ENCODE measurements at places on chromosomes 3 and 15. TPM values are rescaled to one million over a fixed set of nuclear protein-coding genes. Genes with fewer than 3 reads are reported as not detected.

DNA sequence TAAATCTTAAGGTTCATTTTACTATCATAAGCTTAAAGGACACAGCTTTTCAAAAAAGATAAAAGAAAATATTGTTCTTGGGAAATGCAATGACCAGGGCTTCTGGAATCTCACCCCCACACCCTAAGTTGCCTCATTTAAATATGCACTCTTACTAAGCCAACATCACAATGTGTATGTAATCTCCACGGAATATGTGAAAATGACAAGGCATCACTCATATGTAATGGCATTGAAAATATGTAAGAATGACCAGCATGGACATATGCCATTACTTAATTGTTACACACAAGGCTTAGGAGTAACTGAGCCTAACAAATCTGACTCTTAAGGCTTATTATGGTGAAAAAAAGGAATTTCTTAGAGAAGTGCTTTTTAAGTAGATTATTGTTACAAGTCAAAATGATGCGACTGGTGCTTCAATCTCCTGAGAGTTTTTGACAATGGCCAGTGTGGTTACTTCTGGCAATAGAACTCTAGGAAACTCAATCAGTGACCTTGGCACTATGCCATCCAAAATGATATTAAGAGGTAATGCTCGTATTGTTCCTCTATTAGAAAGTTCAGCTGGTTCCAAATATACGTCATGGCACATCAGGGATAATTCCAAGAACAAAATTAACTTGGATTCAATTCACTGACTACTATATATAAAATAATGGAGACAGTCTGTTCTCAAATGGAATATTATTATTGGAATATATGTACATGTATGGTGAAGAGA is 290.0 kb upstream of the PLSCR5 start:
- no peak for DNase-seq

DNA sequence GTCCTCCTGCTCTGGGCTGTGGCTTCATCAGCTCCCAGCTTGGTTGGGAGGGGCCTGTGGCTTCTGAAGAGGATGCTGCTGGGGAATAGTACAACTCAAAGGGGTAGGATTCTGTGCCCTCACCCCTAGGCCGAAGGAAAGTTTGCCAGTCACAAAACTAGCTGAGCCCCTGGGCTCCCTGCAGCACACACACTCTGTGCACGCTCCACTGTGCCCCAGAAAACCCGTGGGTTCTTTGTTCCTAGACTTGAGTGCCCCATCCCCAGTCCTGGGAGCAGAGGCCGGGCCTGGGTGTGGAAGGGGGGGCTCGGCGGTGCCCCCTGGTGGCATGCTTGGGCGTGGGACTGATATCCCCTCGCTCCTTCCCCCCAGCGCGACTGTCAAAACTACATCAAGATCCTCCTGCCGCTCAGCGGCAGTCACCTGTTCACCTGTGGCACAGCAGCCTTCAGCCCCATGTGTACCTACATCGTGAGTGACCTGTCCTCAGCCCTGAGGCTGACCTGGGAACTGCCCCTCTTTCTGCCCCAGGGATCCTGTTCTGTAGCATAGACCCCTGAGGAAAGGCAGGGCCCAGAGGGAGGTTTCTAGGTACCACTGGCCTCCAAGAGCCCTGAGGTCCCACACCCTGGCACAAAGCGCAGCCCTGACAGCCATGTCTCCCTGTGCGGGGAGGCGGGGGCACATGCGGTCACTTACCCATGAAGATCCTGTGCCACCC is 14.2 kb downstream of the CIB1 start:
- DNase-seq, result peak; percentile 67

- DNase-seq, result no peak
These were observed 72.9 kb downstream of the DAPK2 start for GRCh38 chr15:63973212-63974009.

GRCh38 chr3:3189102-3189727 is 9.7 kb upstream of the CRBN start:
- no peak for DNase-seq

DNA sequence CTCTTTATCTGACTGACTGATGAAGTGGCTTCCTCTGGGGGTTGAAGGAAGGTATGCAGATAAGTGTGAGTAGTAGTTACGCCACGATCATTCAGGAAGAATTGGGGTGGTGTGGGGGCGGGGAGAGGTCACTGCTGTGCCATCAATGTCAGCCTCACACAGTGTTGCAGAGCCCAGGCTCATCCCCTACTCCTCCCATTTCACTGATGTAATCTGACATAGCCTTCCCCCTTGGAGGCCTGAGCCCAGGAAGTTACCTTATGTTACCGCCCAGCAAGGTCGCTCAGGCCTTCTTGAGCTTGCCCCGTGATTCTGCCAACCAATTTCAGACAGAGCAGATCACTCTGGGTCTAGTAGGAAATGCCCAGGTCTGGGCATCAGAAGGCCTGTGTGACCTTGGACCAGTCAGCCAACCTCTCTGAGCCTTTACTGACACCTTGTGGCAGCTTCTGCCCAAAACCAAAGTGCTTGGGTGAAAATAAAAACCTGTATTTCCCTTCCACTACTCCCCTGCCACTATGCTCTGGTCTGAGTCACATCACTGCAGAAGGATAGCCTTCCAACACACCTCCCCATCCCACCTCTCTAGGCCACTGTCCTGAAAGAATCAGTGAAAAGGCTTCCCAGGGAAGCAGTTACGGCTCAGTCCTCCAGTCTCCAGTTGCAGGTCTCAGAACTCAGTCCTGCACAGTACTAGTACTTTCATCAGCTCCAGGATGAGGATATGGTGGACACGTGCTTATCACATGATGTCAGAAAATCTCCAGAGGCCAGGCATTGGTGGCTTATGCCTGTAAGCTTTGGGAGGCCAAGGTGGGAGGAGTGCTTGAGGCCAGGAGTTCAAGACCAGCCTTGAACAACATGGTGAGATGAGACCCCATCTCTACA is 28.1 kb upstream of the INSYN1 start:
- no peak for DNase-seq

Gene LEKR1
- 0.67 TPM for polyA plus RNA-seq

Gene UROC1
- polyA plus RNA-seq, result 0.67 TPM

- DNase-seq, result no peak
These were observed 13.3 kb downstream of the GRAMD2A start for GRCh38 chr15:72184165-72184811.

- no peak for DNase-seq
These were observed 271.7 kb upstream of the ATP10A start for GRCh38 chr15:26134812-26135211.

GRCh38 chr15:41148065-41148464 is 32.0 kb upstream of the INO80 start:
- no peak for DNase-seq

Gene LIPC
- polyA plus RNA-seq, result 2.9 TPM

DNA sequence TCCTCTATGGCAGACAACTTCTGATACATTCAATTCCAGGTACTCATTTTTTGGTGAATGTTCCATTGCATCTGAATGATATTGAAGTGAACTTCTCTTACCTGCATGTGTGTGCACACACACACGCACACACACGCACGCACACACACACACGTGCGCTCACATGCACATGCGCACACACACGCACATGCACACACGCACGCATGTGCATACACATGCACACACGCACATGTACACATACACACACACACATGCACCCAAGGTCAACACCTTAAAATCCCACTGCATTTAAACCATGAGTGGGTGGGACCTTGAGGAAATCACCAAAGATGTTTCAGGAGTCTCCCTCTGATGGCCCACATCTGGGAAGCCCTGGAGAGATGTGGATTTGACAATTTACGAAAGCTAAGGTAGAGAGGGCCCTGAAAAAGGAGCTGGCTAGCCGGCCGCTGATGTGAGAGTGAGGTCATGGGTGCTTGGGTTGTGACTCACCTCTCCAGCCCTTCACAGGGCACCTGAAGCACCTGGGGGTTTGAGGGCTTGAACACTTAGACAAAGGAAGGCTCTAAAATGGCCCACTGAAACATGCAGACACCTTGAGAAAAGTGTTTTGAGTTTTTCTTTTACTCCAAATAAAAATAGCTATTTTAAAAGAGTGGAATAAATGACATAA is 269.1 kb upstream of the LRRFIP2 start:
- DNase-seq, result no peak

- DNase-seq, result peak; percentile 69
These were observed 16.7 kb upstream of the WNT7A start for GRCh38 chr3:13896473-13897154.

DNA sequence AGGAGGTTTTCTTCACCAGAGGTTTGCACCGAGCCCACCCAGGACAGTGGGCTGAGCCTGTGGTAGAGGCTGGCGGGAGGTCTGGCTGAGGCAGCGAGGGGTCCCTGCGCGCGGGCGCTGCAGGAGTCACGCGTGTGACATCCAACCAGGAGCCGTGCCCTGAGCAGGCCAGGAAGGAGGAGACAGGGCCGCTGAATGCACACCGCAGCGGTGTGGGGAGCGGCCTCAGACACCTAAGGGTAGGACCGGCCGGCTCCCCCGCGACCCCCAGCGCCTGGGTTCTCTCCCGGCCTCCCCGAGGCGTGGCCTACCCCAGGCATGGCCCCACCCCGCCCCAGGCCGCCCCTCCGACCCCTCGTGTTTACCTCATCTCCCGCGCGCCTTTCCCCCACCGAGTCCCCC is 412 bp downstream of the SLC41A3 start:
- no peak for DNase-seq

DNA sequence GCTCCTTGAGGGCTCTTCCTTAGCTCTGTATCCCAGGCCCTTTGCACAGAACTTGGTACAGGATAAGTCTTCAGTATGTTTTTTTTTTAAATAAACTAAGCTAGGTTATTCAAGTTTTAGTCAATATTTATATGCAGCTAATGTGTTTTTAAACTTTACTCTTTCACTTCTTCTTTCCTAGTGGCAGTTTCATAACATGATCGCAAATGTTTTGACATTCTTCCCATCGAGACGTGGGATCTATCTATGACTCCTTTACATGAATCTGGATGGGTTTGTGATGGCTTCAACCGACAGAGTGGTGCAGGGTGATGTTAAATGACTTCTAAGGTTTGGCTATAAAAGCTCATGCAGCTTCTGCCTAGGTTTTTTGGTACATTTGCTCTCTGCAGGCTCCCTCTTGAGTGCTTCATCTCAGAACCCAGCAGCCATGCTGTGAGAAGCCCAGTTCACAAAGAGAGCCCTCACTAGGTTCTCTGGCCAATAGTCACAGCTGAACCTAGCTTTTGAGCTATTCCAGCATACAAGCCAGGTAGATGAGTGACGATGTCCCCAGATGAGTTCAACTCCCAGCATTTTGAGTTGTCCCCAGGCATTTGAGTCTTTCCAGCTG is 13.5 kb upstream of the MECOM start:
- no peak for DNase-seq

Gene COMMD4
- 40.8 TPM for polyA plus RNA-seq

Gene ECE2
- polyA plus RNA-seq, result not detected

GRCh38 chr3:61858054-61858453 is 296.7 kb downstream of the PTPRG start:
- no peak for DNase-seq

- no peak for DNase-seq
These were observed 73.4 kb downstream of the CHSY1 start for GRCh38 chr15:101178479-101178878.

Gene COLQ
- not detected for polyA plus RNA-seq

- no peak for DNase-seq
These were observed 39.0 kb downstream of the CD200R1L start for GRCh38 chr3:112807685-112808084.

Gene EXD1
- polyA plus RNA-seq, result not detected

Measured in naive thymus-derived CD8-positive, alpha-beta T cell (primary cell).